Left cardiac atrium (tissue), 4 donors: ENCODE measurements at places on chromosomes 7 and 10.
A peak's percentile ranks its signal among the peaks of the same experiment; 100 is the strongest.

DNA sequence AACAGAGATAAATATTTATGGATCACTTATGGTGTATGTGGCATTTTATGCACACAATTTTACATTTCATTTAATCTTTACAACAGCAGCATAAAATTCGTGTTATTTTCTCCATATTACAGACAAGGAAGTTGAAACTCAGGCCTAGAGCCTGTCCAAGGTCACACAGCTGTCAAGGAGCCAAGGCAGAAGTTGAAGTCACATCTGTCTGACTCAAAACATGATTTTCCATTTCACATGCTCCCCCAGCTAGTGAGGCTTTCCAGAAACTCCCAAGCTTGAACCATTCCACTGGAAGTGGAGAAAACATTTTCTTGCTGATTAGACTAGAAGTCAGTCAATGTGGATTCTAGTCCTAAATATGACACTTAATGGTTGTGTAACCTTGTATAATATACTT is 110.5 kb downstream of the HECTD2 start:
- peak; percentile 53 for DNase-seq

GRCh38 chr7:131068604-131069021 is 259.1 kb upstream of the MKLN1 start:
- no peak for DNase-seq

GRCh38 chr7:128078309-128078708 is 47.1 kb upstream of the LRRC4 start:
- no peak for DNase-seq

DNA sequence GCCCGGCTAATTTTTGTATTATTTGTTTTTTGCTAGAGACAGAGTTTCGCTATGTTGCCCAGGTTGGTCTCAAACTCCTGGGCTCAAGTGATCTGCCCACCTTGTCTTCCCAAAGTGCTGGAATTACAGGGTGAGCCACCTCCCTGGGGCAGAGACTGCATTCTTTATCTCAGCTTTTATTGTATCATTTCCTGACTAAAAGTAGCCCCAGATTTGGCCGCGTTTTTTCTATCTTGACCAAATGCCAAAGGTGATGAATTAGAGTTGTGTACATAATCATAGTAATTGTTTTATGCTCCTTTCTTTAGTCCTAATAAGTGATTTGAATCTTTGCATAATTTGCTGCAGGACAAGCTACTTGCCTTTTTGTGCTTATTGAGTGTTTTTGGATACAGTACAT is 3.1 kb upstream of the SMNDC1 start:
- no peak for DNase-seq

GRCh38 chr10:132961787-132962622 is 19.6 kb upstream of the CFAP46 start:
- DNase-seq = peak; percentile 81

- DNase-seq = no peak
These were observed 3.9 kb upstream of the PURB start for GRCh38 chr7:44889086-44889781.

DNA sequence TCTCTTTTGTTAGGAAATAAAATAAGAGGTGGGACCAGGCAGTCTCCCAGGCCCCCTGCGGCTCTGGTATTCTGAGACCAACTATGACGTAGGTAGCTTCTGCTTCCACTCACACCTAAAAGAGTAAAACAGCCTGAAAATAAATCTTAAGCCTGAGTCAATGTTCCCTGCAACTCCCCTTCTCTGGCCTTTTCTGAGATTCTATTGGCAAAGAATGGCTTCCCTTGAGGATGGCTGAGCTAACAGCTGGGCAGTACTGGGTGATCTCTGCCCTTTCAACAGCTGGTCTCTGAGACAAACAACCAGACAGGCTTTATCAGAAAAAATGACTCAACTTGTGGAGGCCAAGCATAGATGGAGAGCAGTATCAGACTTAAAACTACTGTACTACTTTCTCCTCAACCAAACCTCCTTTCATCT is 58.7 kb downstream of the CREB3L2 start:
- peak; percentile 37 for DNase-seq

DNA sequence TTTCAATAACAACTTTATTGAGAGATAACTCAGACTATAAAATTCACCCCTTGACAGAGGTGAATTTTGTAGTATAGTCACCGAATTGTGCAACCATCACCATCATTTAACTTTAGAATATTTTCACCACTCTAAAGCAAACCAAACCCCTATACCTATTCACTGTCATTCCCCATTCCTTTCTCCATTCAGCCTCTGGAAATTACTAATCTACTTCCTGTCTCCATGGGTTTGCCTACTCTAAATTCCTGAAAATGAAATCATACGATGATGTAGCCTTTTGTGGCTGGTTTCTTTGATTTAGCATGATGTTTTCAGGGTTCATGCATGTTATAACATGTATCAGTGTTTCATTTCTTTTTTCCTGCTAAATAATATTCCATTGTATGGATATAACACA is 15.6 kb upstream of the LMTK2 start:
- DNase-seq = no peak

DNA sequence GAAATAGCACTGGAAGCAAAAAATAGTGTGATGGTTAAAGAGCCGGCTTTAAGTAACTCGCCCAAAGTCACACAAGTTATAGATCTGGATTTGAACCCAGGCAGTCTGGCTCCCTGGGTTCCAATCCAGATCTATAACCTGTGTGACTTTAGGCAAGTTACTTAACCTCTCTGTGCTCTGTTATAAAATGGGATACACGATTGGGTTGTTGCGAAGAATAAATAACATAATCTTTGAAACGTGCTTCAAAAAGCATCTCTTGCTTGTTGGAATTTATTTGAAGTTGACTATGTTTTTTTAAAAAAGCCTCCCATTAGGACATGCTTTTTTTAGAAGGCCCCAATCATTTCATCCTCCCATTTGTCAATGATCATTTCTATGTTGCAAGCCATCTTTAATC is 3.5 kb upstream of the LCOR start:
- no peak for DNase-seq

DNA sequence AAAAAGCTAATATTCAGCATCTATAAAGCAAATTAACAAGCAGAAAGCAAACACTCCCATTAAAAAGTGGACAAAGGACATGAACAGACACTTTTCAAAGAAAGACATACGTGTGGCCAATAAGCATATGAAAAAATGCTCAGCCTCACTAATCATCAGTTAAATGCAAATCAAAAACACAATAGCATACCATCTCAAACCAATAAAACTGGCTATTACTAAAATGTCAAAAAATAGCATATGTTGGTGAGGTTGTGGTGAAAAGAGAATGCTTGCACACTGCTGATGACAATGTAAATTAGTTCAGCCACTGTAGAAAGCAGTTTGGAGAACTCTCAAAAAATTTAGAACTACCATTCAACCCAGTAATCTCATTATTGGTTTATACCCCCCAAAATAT is 284.6 kb upstream of the KCND2 start:
- DNase-seq = no peak

DNA sequence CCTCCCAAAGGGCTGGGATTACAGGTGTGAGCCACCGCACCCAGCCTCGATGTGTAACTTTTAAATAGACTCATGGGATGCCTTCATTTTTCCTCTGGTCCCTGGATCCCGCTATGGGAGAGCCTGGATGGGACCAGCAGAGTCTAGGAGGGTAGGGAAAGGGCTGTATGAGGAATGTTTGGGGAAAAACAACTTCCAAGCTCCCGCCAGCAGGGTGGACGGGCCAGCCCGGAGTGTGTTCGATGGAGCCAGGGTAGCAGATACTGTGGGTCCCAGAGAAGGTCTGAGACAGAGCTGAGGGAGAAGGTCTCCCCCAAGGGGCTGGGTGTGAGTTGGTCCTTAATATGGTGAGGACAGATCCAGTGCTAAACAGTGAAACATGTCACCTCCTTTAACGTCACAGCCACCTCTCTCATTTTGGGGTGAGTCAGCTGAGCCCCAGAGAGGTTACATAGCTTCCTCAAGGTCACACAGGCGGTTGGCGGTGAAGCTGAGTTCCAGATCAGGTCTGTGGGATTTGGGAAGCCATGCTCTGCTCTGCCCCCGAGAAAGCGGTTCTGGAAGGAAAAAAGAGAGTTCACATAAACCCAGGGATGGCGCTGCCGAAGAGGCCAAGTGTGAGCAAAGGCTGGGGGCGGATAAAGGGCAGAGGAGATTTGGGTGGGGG is 66.4 kb downstream of the MYL10 start:
- no peak for DNase-seq

GRCh38 chr10:6045314-6045848 is 16.8 kb downstream of the IL2RA start:
- DNase-seq = no peak

- DNase-seq = no peak
These were observed 97.3 kb downstream of the MYL10 start for GRCh38 chr7:101531726-101532357.

DNA sequence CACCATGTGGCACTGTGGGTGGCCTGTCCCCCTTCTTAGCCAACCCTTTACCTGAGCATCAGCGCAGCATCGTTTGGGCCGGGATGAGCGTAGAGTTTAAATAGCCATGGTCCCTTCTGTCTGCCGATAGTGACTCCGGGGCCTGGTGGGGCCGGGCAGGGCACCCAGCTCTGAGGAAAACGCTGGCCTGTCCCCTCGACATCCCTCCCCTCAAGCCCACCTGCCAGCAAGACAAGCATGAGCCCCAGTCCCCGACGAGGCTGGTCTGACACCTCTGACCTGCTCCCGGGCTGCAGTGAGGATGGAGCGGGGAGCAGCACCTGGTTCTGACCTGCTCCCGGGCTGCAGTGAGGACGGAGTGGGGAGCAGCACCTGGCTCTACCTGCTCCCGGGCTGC is 31.1 kb upstream of the CNPY1 start:
- no peak for DNase-seq

GRCh38 chr7:43554423-43554822 is 28.5 kb upstream of the STK17A start:
- no peak for DNase-seq

DNA sequence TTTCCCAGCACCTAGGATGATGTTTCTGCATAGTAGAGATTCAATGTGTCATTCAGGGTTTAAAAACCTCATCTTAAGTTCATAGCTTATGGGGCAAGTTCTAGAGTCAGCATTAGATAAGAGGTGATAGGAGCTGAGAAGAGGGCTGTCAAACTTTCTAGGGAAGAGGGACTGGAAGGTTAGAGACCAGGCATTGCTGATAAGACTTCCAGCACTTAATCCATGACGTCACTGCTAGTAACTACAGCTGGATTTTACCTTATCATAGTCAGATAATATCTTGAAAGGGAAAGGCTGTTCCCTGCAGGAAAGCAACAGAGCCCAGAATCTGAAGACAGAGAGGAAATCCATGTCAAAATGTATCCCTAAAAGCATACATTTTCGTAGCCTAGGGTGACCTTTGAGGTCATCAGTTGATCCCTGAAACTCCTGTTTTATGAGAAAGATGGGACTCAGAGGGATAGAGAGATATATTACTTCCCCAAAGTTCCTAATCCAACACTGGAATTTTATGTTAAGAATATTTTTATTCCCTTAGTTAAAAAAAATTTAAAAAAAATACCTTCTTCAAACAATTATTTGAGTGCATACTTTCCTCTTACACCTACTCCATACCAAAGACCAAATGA is 3.3 kb upstream of the CPED1 start:
- no peak for DNase-seq

DNA sequence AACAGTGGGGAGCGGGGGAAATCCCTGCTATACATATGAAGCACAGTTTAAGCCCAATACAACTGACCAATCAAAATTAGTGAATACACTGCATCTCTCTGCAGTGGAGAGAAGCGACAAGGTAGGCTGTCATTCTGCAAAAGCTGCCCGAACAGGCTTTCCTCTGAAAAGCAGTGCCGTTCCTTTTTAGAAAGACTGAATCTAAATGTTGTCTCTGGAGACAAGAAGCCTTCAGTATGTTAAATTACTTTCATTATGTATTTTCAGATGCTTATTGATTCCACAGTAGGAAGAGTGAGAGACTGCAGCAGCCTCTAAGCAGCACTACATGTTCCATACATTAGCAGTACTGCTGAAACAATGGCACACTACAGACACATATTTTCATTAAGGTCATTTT is at the start of gene GPR22:
GPR22 (plus strand) TSS at position 129 of the 400 bp plus-strand sequence. CDS start 4,004 bp downstream, outside the sequence.
- DNase-seq = no peak

- no peak for DNase-seq
These were observed 45.8 kb downstream of the MKX start for GRCh38 chr10:27699776-27700175.

GRCh38 chr10:3478153-3478552 is 305.6 kb upstream of the PITRM1 start:
- no peak for DNase-seq

DNA sequence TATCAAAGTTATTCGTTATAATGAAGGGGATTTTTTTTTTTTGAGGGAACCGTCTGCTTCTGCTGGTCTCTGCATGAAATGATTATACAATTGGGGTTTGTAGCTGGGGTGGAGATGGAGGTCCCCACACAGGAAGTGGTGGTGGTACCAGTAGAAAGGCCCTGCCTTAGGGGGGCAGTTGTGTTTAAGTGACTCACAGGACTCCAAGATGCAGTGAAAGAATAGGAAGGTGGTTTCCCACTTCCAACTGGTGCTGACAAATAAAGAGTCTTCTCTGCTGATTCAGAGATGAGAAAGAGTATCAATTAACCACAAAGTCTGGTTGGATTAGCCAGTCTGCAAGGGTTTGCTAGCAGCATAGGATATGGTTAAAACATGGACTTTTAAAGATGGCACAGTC is 376.0 kb downstream of the SORCS3 start:
- no peak for DNase-seq

DNA sequence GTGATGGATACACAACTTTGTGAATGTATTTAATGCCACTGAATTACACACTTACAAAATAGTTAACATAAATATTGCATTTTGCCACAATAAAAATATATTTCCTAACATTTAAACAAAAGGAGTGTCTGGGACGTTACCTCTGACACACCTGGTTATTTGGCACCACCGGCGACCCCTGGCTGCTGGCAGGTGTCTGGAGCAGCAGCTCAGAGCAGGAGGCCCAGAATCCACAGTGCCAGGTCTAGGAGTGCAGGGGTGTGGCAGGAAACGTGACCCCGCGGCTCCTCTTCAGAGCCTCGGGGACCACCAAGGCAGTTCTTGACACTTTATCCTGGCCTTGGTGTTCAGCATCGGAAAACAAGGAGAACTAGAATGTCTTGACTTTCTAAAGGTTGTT is 46.3 kb downstream of the MGMT start:
- DNase-seq = no peak

GRCh38 chr7:108395426-108395825 is 60.8 kb downstream of the NRCAM start:
- no peak for DNase-seq

DNA sequence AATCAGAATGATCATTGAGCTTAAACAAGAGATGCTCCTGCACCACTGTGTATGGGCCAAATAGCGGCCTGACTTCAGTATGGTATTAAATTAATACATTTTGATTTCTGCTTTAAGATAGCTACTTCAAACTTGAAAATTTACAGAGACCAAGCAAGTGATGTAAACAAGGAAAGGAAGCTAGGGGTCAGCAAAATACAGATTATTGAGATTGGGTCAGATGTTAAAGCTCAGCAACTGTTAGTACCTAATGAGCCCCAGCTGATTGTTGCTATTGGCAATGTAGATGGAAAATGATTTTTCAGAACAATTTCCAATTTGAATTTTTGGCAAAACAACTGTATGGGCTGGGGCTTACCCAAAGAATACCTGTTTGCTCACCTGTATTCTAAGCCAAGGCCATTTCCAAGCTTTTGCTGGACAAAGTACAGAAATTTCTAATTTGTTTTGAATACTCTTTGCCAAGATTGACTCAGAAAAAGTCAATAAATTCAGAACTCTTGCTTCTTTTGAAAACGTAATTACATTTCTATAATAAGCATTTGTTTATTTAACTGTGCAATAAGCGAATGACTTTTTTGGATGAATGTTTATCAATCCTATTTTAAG is 23.0 kb upstream of the DLD start:
- DNase-seq = no peak

GRCh38 chr10:79273604-79274003 is 73.7 kb upstream of the PPIF start:
- peak; percentile 77 for DNase-seq
